ENCODE measurements at places on chromosomes 2 and 18.

DNA sequence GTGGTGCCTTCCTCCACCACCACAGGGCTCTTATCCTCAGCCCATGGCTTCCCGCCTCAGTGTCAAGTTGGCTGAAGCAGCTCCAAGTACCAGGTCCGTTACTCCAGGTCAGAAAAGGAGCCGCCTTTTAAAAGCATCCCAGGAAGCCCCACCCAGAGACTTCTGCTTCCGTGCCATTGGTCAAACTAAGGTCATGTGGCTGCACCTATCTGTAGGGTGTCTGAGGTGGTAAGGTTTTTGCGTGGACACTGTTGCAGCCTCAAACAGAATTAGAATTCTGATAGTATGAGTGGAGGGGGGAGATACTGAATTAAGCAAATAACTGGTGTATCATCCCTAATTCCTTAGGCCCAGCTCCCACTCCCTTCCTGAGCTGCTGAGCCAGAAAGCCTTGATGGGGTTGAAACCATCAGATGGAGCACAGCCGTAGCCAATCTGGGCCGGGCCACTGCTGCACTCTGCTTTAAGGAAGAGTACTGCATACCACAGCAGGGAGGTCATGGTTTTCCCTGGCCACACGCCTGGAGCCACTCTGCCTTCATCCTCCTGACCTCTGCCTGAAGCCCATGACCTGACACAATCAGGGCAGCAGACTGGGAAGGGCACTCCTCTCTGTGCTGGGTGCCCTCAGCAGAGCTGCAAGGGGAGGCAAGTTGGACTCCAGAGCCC, 8.4 kb downstream of the TMEM247 start:
- no peak for DNase-seq

- no peak for DNase-seq
Observed at GRCh38 chr2:208069186-208069585, 43.9 kb upstream of the PLEKHM3 start.

DNA sequence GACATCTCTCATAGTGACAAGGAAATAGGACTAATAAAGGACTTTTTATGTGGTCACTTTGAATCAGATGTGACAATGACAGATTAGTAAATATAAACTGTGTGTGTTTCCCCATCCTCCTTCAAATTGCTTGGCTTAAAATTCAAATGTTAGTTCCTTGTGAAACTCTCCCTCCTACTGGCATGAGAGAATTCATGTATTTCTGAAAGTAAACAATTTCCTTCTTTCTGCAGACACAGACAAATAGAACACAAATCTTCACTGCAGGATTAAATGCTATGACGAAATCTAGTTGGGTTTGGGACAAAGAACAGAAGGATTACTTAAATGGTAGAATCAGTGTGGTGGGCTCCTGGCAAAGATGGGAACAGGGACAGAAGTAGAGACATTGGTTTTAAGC, 328.7 kb upstream of the FAM98A start:
- DNase-seq: no peak

- no peak for DNase-seq
Observed at GRCh38 chr18:46051731-46052461, 20.2 kb downstream of the PSTPIP2 start.

GRCh38 chr18:44823286-44823685, 142.6 kb downstream of the SETBP1 start:
- DNase-seq: no peak

DNA sequence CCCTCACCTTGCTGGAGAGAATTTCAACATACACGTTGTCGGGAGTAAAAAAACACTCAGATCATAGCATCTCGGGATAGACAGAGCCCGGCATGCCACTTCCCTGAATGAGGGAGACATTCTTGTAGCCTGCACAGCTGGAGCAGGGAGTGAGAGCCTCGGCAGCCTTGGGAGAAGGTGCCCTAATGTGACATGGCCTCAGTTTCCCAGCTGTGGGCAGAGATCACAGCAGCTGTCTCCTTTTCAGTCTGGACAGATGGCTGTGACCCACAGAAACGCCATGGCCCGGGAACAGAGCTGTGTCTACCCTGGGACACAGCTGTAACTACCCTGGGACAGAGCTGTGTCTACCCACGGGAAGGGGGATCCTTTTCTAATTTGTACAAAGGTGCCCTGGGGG, 55.9 kb downstream of the HS1BP3 start:
- no peak for DNase-seq

GRCh38 chr2:33366473-33366872, 110.0 kb upstream of the RASGRP3 start:
- no peak for DNase-seq

DNA sequence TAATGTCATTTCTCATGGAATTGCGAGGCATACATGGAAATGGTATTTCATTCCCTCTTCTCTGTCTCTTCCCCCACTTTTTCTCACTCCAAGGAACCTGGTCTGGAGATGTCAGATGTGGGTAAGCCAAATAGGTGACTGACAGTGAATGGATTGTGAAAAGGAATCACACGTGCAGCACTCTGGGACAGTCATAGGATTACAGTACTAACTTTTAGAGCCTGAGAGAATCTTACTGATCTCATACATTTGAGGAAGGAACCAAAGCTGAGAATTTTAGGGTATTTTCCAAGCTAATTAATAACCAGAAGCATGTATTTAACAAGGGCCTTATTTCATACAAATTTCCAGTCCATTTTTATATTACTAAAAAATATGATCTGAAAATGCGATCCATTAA, 58.1 kb upstream of the ERBB4 start:
- no peak for DNase-seq

DNA sequence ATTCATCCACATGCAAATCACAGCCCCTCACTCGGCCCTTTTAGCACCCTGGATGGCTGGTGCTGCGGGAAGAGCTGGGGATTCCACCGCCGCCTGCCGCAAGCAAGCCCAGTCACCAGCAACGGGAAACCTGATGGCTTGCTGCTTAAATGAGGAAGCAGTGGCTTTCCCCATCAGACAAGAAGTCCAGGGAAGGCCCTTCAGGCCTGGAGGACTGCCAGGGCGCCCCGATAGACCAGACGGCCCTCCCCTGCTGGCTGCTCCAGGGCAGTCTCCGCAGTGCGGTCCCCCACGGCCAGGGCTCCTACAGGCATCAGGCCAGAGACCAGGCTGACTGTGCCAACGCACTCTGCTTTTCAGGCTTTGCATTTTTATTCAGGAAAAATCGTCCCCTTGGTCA, 439.1 kb downstream of the EIPR1 start:
- DNase-seq: no peak

GRCh38 chr2:129912871-129913694, 66.4 kb upstream of the RAB6C start:
- DNase-seq: no peak

GRCh38 chr2:20141056-20141762, 83.7 kb downstream of the SDC1 start:
- DNase-seq: no peak

DNA sequence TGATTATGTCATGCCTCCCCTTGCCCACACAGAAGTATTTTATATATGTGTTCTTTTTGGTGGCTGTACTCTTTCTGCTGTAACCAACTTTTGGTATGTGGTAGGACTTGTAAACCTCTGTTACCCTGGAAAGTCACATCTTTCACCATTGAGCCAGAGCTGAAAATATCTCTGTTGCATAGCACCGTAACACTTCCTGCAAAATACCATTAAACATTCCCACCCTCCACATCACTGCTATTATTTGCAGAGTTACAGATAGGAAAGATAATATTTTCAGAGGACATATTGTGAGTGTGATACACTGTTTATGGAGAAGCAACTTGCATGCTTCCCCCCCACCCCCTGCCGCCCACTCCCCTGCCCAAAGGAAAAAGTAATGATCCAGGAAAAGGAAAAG, 44.8 kb downstream of the CAB39 start:
- DNase-seq: no peak

- DNase-seq: no peak
Observed at GRCh38 chr2:120586507-120587278, 149.0 kb upstream of the GLI2 start.

GRCh38 chr2:208792766-208793165, 386.2 kb downstream of the PTH2R start:
- no peak for DNase-seq

DNA sequence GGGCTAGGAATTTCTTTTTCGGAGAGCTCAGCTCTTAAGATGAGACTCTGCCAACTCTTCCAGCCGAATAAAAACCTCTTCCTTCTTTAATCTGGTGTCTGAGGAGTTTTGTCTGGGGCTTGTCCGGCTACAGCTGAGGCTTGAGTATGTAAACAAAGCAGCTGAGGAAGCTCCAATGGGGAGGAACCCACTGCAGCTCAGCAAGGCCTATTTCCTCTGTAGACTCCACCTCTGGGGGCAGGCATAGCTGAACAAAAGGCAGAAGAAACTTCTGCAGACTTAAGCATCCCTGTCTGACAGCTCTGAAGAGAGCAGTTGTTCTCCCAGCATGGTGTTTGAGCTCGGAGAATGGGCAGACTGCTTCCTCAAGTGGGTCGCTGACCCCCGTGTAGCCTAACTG, 838.7 kb downstream of the CCDC85A start:
- no peak for DNase-seq

DNA sequence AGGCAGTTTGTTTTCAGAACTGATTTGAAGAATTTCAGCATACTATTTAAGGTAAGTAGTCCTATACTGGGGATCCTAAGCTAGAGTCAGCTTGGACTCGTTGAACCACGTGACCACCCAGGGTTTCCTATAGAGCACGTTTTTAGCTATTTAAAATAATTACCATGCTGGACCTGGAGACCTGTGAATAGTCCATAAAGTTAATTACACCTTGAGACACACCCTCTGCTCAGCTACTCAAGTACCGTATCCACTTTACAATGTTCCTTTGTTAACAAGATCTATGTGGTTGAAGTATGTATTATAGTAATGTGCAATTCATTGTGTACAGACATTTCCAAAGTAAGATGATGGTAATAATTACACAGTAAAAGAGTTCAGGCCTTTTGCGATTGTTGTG, 67.6 kb downstream of the CRIM1 start:
- DNase-seq: no peak

DNA sequence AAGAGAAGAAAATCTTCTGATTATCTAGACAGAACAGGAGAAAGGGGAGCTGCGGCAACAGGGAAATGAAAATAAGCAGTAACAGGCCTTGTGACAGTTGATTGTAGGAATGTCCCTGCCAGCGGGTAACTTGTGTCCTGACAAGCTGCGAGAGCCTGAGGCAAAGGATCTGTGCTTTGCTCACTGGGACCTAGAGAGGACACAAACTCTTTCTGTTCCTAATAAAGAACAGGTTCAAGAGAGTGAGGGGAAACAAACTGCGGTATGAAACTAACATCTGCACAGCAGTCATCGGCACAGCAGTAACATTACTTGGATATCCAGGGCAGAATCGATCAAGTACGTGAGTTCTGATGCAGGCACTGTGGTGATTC, 103.7 kb upstream of the THOC1 start:
- DNase-seq: no peak

Measured in activated T-helper 1 cell treated with anti-CD3 and anti-CD28 coated beads, Interleukin-2, amount 50 U/mL, for 16 hours (primary cell).